Right cardiac atrium (tissue), 5 donors: ENCODE measurements at places on chromosomes 1 and 21. TPM values are rescaled to one million over a fixed set of nuclear protein-coding genes. Genes with fewer than 3 reads are reported as not detected.

Gene IQGAP3
- 0.06 TPM for total RNA-seq

DNA sequence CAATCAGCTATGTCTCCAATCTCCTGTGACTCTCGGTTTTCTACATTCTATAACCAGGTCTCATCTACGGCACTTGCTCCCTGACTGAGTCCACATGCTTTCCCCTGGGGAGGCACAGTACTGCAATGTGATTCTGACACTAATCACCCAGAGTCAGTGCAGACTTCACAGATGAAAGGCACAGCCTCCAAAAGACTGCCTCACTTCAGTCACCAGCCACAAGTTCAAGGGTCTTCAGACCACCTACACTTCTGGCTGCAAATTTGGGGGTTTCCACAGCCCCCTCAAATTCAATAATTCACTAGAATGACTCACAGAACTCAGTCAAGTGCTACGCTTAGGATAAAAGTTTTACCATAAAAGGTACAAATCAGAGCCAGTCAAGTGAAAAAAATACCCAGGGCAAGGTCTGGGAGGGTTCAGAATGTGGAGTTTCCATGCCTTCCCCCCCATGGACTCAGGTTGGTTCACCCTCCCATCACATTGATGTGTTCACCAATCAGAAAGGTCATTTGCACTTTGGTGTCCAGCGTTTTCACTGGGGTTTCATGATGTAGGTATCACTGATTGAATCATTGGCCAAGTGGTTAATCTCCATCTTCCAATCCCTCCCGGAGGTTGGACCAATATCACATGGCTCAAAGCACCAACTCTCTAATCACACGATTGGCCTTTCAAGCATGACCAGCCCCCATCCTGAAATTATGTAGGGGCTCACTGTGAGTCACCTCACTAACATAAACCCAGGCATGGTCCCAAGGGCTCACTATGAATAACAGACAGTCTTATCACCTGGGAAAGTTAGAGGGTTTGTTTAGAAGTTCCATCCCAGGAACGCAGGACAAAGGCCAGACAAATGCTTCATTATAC lies 182.9 kb upstream of the CAMK1G start:
- DNase-seq, result no peak

DNA sequence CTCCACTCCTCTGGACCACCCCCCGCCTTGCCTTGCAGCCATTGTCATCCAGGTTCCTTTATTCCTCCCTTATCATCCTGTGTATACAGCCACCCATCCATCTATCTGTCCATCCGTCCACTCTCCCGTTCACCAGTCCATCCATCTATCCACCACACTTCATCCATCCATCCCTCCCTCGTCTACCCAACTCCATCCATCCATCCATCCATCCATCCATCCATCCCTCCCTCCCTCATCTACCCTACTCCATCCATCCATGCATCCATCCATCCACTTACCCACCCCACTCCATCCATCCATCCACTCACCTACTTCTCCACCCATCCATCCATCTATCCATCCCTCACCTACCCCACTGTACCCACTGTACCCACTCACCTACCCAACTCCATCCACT lies 35.4 kb downstream of the DHRS3 start:
- DNase-seq, result peak; percentile 5

Gene TMCC2
- total RNA-seq, result 15.9 TPM

DNA sequence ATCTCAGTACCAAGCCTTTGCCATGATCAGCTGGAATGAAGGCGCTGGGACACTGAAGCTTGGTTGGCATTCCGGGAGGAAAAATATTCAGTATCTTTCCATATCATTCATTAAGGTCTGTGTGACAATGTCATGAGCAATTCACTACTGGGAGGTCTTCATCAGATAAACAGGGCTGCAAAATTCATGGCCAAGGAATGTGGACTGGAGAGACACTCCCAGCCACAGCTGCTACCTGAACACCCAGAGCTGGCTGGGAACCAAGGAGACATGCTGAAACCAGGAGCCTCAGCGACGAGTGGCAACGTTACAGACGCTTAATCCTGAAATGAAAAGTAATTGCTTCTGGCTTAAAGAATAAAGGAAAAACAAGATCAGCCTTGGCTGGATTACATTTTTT lies 30.6 kb upstream of the DDAH1 start:
- DNase-seq, result no peak

Gene CA6
- total RNA-seq, result not detected

Gene CDC14A
- total RNA-seq, result 5.2 TPM

- no peak for DNase-seq
Measured at GRCh38 chr21:46374761-46375389, 50.9 kb downstream of the PCNT start.
